ENCODE measurements at places on chromosomes 2 and 18.

GRCh38 chr2:171253279-171253678 lies 92.6 kb upstream of the TLK1 start:
- DNase-seq, result no peak

GRCh38 chr18:22045221-22045918 lies 124.0 kb upstream of the GATA6 start:
- DNase-seq, result no peak

GRCh38 chr2:85667561-85668008 lies 414 bp downstream of the SFTPB start:
- no peak for DNase-seq

- no peak for DNase-seq
Observed at GRCh38 chr2:170436077-170436943, 258.4 kb downstream of the MYO3B start.

- DNase-seq, result no peak
Observed at GRCh38 chr2:220154304-220154703, 526.9 kb downstream of the SLC4A3 start.

GRCh38 chr2:134228493-134228903 lies 25.4 kb upstream of the MGAT5 start:
- DNase-seq, result no peak

DNA sequence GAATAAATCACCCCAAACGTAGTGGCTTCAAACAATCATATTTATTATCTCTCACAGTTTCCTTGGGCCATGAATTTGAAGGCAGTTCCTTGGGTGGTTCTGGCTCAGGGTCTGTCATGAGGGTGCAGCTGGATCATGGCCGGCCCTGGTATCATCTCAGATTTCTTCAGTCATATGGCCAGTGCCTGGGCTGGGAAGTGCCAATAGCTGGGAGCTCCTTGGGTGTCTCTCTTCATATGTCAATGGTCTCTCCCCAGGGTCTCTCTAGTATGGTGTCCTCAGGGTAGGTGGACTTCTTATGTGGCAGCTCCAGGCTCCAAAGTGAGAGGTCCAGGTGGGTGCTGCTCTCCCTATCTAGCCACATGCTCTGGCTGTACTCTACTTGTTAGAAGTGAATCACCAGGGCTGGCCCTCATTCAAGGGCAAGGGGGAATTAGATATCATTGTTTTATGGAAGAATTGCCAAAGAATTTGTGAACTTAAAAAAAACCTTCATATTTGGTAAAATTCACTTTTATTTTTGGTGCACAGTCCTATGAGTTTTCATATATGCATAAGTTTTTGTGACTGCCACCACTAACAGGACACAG lies 15.4 kb downstream of the FHOD3 start:
- no peak for DNase-seq

- no peak for DNase-seq
Observed at GRCh38 chr18:70554854-70555445, 266.1 kb downstream of the SOCS6 start.

GRCh38 chr2:70888366-70888922 lies 47.3 kb upstream of the ATP6V1B1 start:
- no peak for DNase-seq

- no peak for DNase-seq
Observed at GRCh38 chr2:203246646-203247045, 7.8 kb downstream of the CYP20A1 start.

- no peak for DNase-seq
Observed at GRCh38 chr2:175838979-175839378, 163.1 kb downstream of the LNPK start.

GRCh38 chr18:37006742-37007141 lies 177.8 kb downstream of the KIAA1328 start:
- no peak for DNase-seq

GRCh38 chr2:239202343-239202742 lies 198.5 kb downstream of the HDAC4 start:
- DNase-seq, result no peak

DNA sequence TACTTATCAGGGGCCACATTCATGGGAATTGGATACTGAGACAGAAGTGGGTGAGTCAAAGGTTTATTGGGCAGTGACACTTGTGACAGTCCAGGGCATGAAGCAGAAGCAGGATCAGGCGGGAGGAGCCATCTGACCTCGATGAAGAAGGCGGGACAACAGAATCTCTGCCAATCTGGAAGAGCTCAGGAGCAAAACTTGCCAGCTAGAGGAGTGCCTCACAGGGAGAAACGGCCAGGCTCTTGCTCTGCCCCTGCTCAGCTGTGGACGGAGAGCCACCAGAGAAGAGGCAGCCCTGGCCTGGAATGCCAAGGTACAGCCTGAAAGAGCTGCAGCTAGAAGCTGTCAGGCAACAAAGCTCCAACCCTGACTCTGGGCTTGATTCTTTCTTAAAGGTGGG lies 16.9 kb downstream of the DAW1 start:
- no peak for DNase-seq

DNA sequence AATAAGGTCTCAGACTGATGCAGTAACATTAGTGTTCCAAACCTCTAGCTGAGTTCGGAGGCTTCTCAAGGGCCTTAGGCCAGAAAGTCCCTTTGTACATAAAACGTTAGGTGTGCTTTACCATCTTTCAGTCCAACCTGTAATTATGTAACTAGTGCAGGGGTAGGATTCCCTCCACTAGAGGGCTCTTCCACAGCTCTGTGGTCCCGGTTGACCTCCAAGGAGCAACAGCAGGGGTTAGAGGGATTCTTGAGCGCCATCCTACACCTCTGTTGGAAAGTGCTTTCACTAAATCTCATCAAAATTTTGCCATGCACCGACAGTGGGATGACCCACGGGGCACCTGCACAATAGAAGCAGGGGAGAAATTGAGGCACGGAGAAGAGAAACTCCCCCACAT lies 155.8 kb upstream of the LRP1B start:
- no peak for DNase-seq

- DNase-seq, result no peak
Observed at GRCh38 chr2:2942225-2942624, 435.4 kb downstream of the EIPR1 start.

DNA sequence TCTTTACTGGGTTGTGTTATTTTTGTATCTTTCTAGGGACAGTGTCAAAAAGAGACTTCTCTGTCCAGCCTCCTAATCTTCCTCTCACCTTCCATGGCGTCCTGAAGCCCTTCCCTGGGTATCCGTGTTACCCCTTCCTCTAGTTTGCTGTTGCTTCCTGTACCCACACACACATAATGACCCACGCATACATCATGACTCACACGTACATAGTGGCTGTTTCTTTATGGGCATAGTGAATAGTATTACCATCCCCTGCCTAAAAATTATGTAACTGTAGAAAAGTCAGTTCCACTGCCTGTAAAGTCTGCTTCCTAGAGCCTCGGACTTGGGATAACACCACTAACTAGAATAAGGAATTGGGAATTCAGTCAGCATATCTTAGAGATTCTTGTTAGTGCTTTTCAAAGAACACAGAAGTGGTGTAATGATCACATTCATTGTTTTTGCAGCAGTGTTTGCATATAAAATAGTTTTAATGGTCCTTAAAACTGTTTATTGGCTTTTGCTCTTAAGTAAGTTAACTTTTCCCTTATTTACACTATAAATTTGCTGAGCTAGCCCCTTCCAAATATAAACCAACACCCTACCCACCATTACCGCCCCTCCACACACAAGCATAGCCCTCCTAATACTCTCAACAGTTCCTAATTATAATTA lies 308.4 kb upstream of the RAB12 start:
- DNase-seq, result no peak

DNA sequence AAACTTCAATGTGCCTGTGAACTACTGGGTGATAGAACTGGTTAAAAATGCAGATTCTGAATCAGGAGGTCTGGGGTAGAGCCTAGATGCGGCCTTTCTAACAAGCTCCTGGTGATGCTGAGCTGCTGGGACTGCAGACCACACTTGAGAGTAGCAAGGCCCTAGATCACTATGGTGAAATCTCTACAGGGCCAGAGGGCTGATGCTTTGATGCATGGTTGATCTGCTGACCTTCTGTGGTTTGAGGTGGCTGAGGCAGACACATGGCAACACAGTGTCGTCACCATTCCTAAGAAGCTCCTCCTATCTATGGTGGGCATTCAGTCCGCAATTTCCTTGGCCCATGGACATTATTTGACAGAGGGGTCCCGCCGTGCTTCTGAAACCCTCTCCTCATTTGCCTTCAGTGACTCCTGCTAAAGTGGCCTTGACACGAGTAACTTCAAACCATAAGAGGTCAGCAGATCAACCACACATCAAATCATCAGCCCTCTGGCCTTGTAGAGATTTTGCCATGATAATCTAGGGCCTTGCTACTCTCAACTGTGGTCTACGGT lies 19.8 kb downstream of the CCDC68 start:
- DNase-seq, result no peak

- DNase-seq, result no peak
Observed at GRCh38 chr18:80229766-80230745, 17.3 kb downstream of the PARD6G start.

- DNase-seq, result no peak
Observed at GRCh38 chr2:44579115-44579836, 217.5 kb downstream of the CAMKMT start.

GRCh38 chr2:240204431-240205276 lies 64.2 kb upstream of the OTOS start:
- DNase-seq, result peak; percentile 49

GRCh38 chr2:54639609-54640008 lies 83.9 kb upstream of the EML6 start:
- DNase-seq, result no peak

DNA sequence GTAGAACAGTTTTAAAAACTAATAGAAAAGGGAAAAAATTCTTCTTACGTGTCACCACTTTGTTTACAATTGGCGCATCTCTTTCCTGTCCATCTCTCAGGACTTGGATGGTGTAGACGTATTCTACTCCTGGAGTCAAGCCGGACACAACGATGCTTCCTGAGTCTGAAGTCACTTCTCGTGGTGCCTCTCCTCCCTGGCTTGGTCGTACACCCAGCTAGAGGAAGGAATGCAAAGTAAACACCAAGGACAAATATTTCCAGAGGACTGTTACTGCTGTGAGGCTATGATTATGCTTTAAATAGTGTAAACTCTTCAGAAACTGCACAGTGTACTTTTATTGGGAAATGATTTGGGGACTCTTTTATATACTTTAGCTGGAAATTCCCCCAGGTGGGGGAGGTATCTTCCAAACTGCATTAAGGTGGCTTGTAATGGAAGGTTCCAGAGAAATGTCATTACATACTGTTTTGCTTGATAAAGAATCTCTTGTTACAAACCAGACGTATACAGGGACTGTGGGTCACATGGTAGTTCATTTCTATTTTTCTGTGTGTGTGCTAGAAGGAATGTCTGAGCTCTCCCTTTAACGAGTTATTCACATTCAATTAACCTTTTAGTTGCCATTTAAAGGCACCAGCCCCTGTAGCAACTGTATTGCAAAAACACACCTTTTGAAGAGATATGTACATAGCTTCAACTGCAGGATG lies 38.1 kb downstream of the FN1 start:
- no peak for DNase-seq

GRCh38 chr2:30287190-30287840 lies 56.0 kb downstream of the LBH start:
- peak; percentile 5 for DNase-seq

All from tibial artery (tissue), 4 donors.